ENCODE measurements at places on chromosomes 4 and X. TPM values are rescaled to one million over a fixed set of nuclear protein-coding genes. Genes with fewer than 3 reads are reported as not detected.

Gene FAM53A
- total RNA-seq = 10.9 TPM

Gene NWD2
- total RNA-seq = not detected

Gene STPG2
- not detected for total RNA-seq

Gene MAGED2
- total RNA-seq = 149 TPM

Gene LIAS
- total RNA-seq = 9.2 TPM

Gene RASL11B
- 5.0 TPM for total RNA-seq

Gene VEGFD
- total RNA-seq = 3.0 TPM

Gene ENAM
- total RNA-seq = not detected

Gene GYPA
- not detected for total RNA-seq

Gene RASGEF1B
- total RNA-seq = 42.0 TPM

Gene REELD1
- total RNA-seq = 1.1 TPM

Gene HPGDS
- total RNA-seq = 16.7 TPM

Gene MND1
- total RNA-seq = 3.0 TPM
